ENCODE measurements at places on chromosomes 1 and 21.

DNA sequence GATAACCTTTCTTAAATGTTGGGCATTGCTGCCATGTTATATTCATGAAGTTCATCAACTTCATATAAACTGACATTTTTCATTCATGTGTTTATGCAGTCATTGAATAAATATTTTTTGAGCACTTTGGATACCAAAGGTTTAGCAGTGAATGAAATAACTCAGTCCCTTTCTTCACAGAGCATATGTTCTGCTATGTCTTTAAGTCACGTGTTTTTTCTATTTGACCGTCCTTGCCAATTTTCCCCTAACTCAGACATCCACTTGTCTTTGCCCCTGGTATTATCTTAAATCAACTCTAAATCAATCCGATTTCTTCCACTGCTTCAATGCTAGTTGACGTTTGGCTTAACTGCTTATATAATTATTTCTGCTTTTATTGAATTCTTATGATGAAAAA, 16.6 kb downstream of the ADARB1 start:
- no peak for DNase-seq

DNA sequence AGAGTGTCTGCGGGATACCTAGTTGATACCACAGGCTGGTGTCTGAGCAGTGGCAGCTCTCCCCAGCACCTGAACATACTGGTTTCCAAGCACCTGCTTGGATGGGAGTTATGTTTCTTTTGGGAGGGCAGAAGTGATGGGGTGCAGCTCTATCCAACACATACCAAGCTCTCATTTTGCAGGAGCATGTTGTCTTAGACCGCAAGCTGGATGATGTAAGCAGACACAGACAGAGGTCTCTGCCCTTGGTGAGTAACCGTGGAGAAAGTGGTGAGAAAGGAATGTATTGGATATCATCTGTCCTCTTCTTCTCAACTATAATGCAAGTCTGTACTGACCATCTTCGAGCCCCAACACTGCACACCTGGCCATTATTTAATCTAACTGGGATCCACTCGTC, 37.4 kb downstream of the ZNF496 start:
- DNase-seq, result peak; percentile 91

- DNase-seq, result no peak
Measured at GRCh38 chr1:67230539-67230938, 64.3 kb downstream of the IL23R start.

- DNase-seq, result peak; percentile 23
Measured at GRCh38 chr1:212608959-212609700, 569 bp downstream of the ATF3 start.

DNA sequence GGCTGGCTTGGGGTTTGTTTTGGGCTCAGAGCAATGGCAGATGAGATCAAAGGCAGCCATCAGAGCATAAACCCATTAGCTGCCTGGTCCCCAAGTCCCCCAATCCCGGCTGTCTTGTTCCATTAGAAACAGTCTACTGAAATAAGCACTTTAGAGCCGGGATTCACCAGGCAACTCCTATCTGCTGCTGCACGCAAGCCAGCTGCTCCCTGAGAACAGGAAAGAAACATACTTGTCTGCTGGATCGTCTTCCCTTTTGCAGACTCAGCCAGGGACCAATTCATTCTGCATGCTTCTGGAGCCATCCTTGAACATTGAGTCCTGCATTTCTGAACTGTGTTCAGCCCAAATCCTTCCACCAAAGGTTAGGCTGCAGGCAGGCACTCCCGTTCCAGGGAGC, 21.8 kb downstream of the RXRG start:
- no peak for DNase-seq

- no peak for DNase-seq
Measured at GRCh38 chr1:22900451-22900850, 72.2 kb downstream of the LACTBL1 start.

GRCh38 chr1:116256875-116257274, 116.2 kb upstream of the ATP1A1 start:
- DNase-seq, result no peak

GRCh38 chr1:81802707-81803430, 2.1 kb downstream of the ADGRL2 start:
- DNase-seq, result peak; percentile 30

DNA sequence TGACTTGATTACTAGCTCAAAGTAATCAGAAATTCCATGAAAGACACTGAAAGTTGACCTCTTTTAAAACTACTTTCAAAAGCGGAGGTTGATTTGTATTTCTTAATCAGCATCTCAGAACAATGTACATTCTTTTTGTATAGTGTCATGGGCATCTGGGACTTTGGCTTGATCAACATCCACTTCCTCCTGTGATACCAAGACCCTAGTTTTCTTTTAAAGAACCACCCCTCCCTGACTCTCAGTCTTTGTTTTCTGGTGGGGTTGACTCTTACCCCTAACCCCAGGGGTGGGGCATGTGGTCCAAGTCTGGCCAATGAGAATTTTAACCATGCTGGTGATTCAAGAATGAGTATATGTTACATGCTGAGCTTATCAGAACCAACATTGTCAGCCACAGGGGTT, 21.7 kb upstream of the IRF2BP2 start:
- DNase-seq, result peak; percentile 94

Measured in astrocyte (in vitro differentiated cells and primary cell).